ENCODE measurements at places on chromosomes 12 and 14. TPM values are rescaled to one million over a fixed set of nuclear protein-coding genes. Genes with fewer than 3 reads are reported as not detected.

DNA sequence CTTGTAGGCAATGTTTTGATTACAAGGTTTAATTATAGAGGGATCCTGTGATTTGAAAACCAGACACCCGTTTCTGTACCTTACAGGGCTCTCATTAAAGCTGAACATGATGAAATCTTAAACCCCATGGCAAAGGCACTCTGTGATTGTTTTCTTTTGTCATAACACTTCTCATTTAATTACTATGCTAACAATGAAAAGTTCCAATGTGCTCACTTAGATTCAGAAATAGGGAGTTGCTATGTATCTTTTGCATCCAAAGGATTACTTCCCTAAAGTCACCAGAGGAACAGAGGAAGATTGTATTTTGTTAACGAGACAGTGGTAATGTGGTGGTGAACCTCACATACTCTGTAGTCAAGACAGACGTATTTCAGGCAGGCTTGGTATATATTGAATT is 81.5 kb upstream of the MYF6 start:
- DNase-seq: no peak

- DNase-seq: no peak
Observed at GRCh38 chr12:1501695-1502378, 92.5 kb downstream of the FBXL14 start.

The SLIRP gene
- total RNA-seq: 188 TPM

The MSI1 gene
- 10.7 TPM for total RNA-seq

DNA sequence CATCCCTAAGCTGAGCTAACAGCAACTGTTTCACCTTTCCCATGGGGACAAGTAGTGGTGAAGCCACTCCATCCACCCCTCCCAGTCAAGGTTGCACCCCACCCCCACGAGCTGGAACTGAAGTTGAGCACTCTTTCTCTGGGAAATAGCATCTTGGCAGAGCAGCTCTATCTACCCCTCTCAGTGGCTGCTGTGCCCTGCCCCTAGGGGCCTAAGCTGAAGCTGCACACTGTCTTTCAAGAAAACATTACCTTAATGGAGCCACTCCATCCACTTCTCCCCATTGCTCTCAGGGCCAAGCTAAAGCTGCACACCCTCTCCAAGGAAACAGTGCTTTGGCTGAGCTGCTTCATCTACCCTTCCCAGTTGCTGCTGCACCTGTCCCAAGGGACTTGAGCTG is 170.6 kb upstream of the CCDC196 start:
- no peak for DNase-seq

DNA sequence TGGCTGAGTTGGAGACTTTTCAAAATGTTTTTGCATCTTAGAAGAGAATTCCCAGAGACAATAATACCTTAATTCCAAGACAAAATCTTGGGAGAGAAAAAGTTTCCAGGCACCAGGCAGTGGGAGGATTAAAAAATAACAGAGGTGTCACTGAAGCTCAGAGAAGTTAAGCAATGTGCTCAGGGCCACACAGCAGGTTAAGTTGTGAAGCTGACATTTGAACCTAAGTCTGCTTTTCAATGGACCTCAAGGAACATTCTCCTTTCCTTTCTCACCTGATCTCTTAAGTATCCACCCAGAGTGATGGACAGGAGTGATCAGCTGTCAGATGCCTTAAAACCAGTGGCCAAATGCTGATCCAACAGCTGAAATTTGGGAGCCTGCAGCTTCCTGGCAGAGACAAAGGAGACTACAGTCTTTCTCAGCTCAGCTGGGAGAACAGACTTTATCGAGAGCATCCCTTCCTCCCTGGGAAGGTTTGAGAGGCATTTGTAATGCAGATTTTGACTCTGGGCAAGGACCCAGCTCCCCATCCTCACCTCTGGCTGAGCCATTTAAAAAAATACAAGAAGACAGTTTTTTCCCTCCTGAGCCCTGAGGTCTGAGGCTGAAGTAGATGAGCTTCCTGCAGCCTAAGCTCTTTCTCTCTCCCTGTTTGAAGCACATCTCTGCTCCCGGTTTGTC is 174.9 kb upstream of the RPH3A start:
- no peak for DNase-seq

The POLE2 gene
- 10.6 TPM for total RNA-seq

- DNase-seq: no peak
Observed at GRCh38 chr14:22870811-22871223, 723 bp upstream of the LRP10 start.

The ACOT6 gene
- total RNA-seq: not detected

DNA sequence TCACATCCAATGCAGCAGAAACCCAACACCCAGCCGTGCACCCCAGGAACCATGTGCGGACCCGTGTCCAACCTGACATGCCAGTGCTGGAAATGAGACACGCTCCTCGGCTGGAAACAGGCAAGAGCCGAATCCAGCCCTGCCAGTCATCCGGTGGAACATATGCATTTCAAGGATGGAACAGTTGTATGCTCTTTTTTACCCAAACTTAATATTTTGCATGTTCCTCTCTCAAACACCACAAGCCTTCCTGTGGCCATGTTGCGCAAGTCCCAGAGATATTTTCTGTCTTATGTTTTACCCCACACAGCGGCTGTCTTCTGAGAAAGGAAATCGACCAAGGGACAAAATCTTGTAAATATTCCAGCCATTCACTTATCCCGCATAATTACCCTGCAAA is 196.9 kb downstream of the BCL11B start:
- DNase-seq: no peak

The GPR137C gene
- total RNA-seq: 37.9 TPM

GRCh38 chr12:85630851-85631250 is 205.4 kb downstream of the RASSF9 start:
- DNase-seq: no peak

The IL23A gene
- total RNA-seq: 0.22 TPM

DNA sequence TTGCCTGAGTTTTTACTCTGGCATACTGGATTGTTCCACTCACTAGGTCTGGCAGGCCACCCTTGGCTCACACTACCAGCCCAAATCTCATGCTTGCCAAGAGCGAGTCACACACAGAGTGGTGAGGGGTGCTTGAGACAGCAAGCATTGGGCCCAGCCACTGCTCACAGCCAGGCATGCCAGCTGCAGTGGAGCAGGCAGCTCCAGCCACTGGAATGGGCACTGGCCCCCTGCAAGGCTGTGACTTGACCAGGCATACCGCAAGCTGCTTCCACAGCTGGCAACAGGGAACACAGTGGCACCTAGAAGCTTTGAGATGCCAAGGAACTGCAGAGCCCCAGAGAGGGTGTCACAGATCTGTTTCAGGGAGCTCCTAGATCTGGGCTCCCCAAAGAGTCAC is 488.5 kb downstream of the LRFN5 start:
- DNase-seq: no peak

DNA sequence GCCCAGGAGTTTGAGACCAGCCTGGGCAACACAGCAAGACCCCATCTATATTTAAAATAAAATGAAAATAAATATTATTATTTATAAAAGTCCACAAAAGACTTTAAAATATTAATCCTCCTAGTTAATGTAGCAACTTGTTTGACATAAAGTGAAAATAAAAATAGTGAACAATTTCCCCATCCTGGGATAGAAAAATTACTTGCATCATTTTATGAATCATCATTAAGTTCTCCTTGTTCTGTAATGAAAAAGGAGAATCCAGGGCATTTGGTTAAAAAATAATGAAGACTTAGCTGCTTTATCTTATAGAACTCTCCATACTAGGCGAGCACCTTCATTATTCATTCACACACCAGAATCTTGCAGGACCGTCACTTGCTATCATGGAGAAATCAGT is 66.1 kb downstream of the ELK3 start:
- no peak for DNase-seq

- DNase-seq: no peak
Observed at GRCh38 chr14:55867719-55868118, 250.5 kb upstream of the PELI2 start.

DNA sequence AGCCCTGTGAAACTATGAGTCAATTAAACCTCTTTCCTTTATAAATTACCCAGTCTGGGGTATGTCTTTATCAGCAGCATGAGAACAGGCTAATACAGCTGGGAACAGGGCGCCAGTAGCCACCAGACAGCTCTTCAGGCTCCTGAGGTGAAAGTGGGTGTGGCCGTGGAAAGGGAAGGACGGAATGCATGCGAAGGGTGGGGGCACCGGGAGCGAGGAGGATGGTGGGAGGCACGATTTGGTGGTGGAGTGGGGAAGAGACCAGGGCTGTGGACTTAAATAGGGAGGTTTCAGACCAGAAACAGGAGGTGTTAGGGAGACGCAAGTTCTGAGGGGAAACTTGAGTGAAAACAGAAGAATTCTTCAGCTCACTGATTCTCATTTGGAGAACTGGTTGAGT is 44.1 kb upstream of the CHST11 start:
- DNase-seq: no peak

The GPRC5D gene
- not detected for total RNA-seq

DNA sequence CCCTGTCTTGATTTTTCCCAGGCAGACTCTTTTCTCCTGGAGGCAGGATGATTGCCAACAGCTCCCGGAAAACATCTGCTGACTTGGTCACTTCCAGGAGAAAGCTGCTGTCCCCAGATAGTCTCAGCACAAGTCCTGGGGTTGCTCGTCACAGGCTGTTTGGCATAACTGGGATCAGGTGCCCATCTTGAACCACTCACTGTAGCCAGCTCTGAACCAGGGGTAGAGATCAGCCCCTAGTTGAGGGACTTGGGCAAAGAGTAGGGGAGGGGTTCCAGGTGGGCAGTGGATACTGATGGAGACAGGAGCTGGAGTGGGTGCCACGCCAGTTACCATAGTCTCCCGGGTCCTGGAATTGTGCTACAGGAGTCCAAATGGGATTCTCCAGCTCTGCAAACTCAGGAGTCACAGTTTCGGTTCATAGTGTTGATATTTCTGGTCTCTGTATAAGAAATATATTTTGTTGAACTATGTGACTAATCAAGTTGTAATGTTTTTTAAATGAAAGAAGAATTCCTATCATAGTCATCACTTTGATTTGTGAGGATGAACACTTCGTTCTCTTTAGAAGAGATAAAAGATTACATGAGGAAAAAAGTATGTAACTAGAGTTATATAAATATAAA is 1154.5 kb downstream of the AACS start:
- no peak for DNase-seq

GRCh38 chr14:64501411-64502171 is 2.0 kb downstream of the ZBTB25 start:
- DNase-seq: no peak

The RAD51AP1 gene
- 13.2 TPM for total RNA-seq
